ENCODE measurements at places on chromosomes 5 and 9. TPM values are rescaled to one million over a fixed set of nuclear protein-coding genes. Genes with fewer than 3 reads are reported as not detected.

SPTLC1 gene
- 45.9 TPM for total RNA-seq

DNA sequence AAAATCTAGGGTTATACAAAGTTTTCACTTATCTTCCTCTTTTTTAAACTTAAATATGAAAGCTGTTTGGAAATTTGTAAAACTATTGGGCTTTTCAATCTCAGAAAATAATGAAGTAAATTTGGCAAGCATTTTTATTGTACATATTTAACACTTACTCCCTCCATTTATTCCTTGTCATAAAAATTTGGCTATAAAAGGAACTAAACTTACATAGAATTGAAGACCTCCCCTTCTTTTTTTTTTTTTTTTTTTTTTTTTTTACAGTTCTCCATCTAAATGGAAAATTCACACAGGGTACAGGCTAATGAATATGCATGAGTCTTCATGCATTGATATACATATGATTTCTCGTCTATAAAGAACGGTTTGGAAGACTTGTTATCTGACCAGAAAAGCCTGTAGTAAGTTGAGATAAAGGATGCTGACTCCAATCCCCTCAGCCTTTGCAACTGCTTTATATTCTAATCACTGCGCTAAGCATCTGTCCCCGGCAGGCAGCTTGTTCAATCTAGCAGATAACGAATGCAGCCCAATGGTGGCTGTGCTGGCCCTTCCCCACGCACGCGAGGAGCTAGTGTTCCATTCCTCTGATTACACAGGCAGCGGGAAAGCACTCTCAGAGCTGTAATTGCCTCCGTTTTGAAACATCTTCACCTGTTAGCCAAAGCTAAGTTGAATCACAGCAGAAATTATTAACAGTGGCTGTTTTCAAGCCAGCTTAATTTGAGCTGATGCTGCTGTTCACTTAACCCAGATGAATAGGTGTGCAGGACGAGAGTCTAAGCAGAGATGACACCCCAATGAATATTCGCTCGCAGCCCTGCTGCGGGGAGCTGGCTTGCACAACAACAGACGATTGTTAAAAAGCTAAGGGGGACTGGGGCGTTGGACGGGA is 453.8 kb upstream of the ZNF608 start:
- no peak for DNase-seq

PHYHD1 gene
- 0.21 TPM for total RNA-seq

DNA sequence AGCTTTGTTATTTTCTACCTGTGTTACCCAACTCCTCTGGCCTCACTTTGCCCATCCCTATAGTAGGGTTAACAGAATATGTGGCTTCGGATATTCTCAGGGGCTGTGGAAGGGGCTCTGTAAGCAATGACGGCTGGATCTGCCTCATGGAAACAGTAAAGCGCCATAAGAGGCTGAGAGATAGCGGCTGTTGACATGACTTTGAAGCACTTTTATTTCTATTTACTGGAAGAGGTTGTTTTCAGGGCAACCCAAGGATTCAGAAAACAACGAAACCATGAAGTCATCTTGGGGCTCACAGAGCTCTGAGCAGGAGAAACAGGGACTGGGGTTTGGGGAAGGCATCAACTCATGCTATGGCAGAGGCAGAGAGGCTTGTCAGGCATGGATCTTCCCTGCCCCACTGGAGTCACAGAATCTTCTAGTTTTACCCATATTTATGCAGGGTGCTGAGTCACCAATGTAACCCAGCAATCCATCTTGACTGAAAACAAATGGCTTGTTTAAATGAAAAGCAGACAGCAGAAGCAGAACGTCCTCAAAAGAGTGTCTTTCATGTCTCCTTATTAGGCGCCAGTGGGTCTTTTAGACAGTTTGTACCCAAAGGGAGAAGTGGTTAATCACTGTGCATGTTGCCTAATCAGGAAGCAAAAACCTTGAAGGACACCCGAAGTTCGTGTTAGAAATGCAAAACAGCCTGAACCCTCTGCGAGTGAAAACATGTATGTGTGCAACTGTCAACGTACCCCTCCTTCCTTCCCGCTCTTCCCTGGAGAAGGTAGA is 113.0 kb downstream of the COL23A1 start:
- DNase-seq: no peak

GPSM1 gene
- 10.8 TPM for total RNA-seq

DNA sequence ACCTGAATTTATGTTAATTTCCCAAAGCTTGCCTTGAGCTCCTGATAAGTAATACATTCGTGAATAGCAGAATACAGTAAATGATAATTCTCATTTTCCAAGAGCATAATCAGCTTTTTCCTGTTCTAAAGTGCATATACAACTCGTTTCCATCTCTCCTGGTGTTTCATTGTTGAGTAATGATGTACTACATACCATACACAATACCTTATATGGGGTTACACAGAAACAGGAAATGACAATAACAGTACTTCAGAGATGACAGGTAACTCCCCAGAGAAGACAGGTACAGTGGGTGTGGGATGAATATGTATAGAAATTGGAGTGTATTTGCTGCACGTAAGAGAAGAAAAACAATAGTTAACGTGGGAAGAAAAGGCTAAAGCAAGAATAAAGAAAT is 287.1 kb downstream of the TENT4A start:
- no peak for DNase-seq

DNA sequence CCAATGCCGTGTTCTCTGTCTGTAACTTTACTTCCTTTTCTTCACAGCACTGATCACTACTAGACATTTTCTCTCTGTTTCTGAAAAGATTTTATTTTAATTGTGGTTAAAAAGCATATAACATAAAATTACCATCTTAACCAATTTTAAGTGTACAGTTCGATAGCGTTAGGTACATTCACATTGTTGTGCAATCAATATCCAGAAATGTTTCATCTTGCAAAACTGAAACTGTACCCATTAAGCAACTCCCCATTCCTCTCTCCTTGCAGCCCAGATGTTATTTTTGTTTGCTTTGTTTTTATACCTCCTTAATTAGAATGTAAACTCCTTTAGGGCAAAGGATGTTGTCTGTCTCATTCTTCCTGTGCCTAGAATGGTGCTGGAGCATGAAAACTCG is 47.5 kb downstream of the COL27A1 start:
- no peak for DNase-seq

DNA sequence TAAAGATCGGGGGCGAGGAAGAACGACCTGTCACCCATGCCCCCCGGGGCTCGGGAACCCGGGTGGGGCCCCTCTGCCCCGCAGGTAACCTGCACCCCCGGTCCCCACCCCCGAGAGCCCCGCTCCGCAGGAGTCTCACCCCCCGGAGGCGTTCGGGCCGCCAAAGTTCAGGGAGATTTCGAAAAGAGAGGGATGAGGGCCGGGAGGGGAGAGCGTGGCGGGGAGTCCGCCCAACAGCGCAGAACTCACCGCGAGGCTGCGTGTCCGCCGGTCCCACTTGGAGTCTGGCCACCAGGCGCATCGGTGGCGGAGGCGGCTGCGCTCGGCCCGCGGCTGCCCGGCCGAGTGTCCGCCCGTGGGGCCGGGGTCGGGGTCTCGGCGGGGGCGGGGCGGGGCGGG is at the start of gene PHF19:
Gene PHF19, minus strand, starts transcription at position 347 of the 399 bp plus-strand sequence. CDS start 2,447 bp downstream, outside the sequence.
- peak; percentile 78 for DNase-seq

TNFSF8 gene
- total RNA-seq: 42.3 TPM

SPOCK1 gene
- not detected for total RNA-seq

- no peak for DNase-seq
Observed at GRCh38 chr9:34611251-34611810, 566 bp downstream of the RPP25L start.

DNA sequence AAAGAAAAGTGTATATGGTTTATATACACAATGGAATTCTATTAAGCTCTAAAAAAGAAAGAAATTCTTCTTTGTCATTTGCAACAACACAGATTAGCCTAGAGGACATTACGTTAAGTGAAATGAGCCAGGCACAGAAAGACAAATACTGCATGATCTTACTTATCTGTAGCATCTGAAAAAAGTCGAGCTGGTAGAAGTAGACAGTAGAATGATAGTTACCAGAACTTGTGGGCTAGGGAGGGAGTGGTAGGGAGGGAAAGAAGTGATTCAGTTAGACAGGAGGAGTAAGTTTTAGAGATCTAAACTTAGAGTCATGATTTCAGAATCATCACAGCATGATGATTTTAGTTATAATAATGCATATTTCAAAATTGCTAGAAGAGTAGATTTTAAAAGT is 184.6 kb downstream of the TLE4 start:
- no peak for DNase-seq

- no peak for DNase-seq
Observed at GRCh38 chr9:89638893-89639292, 34.1 kb downstream of the GADD45G start.

DNA sequence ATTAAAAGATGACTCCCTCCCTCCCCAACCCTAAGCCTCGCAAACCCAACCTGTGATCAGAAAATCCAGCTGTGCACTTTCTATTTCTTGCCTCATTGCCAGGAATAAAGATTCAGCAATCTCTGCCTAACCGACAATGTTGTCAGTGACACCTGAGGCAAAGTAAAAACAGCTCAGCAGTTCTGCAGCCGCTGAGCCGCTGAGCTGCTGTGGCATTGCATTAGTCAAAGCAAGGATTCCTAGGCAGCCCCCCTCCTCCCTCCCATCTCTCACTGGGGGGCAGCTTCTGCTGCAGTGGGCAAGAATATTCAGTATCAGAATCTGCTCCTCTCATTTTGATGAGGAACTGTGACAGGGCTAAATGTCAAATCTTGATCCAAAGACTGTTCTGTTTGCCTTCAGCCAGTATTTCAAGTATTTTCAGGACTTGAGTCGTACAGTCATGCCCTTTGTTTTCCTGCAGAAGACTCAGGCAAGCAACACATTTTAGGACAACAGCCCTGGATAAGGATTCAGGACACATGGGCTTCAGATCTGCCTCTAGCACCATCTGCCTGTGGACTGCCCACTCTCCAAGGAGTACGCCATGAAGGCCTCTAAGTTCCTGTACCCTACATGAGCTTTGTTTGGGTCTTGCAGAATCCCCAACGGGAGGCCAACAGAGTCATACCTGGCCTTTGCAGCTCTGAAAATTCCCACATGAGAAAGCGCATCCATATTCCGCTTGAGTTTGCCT is 41.1 kb upstream of the DAP start:
- no peak for DNase-seq

PCDHGA5 gene
- total RNA-seq: 0.07 TPM

GRCh38 chr9:95907794-95908193 is 32.3 kb downstream of the ERCC6L2 start:
- no peak for DNase-seq

CORO2A gene
- 9.7 TPM for total RNA-seq

DNA sequence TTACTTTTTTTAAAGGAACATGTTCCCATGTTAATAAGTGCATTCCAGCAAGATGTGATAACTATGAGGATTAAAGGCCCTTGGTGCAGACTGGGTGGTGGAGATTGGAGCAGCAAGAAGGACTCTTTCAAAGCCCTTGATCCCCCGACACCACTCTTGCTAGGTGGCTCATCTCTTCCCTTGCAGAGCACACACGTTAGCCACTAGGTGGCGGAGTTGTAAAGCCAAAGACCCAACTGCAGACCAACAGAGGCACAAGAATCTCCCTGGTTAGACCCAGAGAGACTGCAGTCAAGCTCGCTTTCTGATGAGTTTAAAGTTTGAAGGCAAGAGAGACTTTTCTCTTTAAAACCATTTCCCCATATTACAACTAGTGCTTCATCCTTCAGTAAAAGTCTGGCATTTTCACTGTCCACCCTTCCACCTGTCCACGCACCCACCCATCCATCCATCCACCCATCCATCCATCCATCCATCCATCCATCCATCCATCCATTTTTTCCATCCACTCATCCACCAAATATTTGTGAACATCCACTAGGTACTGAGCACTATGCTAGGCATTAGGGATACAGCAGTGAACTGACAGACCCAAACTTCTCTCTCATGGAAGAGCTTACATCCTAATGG is 226.9 kb downstream of the MSX2 start:
- peak; percentile 74 for DNase-seq

FBLL1 gene
- total RNA-seq: not detected

- DNase-seq: no peak
Observed at GRCh38 chr5:100691548-100691947, 156.4 kb downstream of the FAM174A start.

DNA sequence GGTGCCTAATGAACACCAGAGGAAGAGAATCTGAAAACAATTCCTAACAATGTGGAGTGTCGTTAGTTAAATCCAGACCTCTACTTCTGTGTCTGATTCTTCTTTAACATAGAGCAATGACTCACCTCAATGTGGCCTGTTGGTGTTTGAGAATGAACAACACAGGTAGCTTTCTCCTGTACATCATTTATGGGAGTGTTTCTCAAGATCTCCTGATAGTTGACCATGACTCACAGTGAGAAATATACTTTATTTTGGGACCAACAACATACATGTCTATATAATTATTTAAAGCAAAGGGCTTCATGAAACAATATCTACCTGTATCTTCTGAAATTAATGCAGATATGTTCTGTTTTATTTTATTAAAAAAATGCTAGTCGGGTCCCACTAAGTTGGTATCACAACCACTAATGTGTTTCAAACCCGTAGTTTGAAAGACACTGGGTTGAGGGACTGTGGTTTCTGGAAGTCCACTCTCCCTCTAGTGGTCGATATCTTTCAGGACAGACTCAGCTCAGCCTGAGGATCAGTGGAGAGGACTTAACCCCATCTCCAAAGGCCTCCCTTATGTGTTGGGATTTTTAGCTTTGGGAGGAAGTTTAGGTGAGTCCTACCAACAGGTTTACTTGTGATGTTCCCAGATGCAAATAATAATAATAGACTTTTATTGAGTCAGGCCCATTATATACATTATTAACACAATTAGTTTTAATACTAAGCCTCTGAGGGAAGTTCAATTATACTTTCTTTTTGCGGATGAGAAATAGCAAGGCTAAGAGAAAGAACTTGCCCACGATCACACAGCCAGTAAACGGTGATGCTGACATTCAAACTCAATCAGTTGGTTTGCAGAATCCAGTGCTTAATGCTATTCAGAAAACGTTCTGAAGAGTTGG is 70.0 kb upstream of the KLF9 start:
- no peak for DNase-seq

MARCOL gene
- total RNA-seq: not detected

Data from activated CD4-positive, alpha-beta T cell treated with anti-CD3 and anti-CD28 coated beads for 36 hours (primary cell).